ENCODE measurements at places on chromosomes 3 and 15. TPM values are rescaled to one million over a fixed set of nuclear protein-coding genes. Genes with fewer than 3 reads are reported as not detected.

GRCh38 chr3:187039723-187040414 is 99.4 kb downstream of the RPL39L start:
- DNase-seq, result no peak

CEMIP gene
- 7.1 TPM for total RNA-seq

DNA sequence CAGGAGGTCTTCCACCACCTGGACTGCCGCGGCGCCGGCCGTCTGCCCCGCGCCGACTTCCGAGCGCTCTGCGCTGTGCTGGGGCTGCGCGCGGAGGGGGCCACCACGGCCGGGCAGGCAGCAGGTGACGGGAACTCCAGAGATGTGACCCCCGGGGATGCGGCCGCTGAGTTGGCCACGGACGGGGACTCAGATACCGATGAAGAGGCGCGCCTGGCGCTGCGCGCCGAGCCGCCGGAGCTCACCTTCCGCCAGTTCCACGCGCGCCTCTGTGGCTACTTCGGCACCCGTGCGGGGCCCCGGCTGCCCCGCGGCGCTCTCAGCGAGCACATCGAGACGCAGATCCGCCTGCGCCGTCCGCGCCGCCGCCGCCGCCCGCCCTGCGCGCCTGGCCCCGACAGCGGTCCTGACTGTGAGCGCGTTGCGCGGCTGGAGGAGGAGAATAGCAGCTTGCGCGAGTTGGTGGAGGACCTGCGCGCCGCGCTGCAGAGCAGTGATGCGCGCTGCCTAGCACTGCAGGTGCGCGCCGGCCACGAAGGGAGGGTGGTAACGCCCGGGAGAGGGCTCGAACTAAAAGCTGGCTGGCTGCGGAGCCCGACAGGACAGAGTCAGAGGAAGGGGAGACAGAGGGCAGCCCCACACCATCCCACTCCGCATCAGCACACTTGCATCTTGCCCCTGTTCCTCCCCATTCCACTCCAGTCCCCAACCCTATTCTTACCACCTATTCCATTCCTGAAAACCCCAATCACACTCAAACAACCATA is 885 bp downstream of the EFCC1 start:
- no peak for DNase-seq

RFTN1 gene
- total RNA-seq, result 26.6 TPM

DNA sequence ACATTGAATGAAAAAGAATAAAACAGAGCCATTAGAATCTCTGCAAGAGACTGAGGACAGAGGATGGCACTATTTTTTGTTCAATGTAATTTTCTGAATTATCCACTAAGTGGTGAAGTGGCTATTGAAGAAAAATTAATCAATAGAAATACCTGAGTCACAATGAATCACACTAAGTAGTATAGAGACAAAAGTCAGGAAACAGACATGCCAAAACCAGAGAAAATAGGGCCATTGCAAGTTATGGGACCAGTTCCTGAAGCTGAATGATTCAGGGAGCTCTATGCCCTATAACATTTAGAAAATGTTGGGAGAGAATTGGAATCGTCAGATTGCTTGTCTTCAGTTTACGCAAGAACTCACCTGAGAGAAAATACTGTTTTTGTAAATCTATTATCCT is 1103.2 kb upstream of the ALCAM start:
- DNase-seq, result no peak

MESP2 gene
- 0.27 TPM for total RNA-seq

OSTN gene
- total RNA-seq, result 0.54 TPM

FSIP1 gene
- 6.1 TPM for total RNA-seq

DNA sequence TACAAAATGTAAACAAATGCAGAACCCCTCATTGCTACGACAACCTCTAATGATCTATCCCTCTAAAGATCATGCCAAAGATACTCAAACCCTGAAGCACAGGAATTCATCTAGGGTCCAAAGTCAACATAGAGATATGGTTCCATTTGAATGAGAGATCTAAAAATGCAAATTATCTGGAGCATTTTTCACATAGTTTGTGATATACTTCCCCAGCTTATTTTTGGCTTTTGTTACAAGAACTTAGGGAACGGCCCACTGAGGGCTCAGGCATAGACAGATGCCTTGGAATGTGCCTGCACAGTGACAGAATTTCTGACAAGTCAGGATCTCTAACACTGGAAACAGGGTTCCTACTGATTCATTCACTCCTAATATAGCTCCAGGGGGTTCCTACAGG is 258.9 kb upstream of the THBS1 start:
- DNase-seq, result no peak

Measured in cerebellum (tissue), 4 donors.